ENCODE measurements at places on chromosomes 5 and 9.

- DNase-seq: no peak
Measured at GRCh38 chr9:89440951-89441654, 56.8 kb downstream of the SEMA4D start.

GRCh38 chr9:35907711-35908503, 1.4 kb upstream of the SPAAR start:
- DNase-seq: no peak

- DNase-seq: no peak
Measured at GRCh38 chr9:122364117-122364782, 6.6 kb upstream of the PTGS1 start.

DNA sequence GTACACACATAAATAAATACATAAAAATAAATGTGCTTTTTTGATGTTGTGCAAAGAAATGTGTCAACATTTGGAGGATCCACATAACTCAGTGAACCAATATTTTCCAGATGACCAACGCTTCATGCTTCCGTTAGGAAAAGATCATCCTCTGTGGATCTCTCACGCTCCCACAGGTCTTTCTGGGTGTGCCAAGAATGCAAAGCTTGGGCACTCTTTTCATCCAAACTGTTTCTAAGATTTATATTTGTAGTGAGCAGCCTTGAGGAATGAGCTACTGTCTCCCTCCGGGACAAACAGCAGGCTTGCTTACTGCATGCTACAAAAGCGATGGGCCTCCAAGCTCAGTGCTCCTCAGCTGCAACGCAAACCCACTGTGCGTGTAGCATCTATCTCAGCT, 46.2 kb upstream of the RUFY1 start:
- no peak for DNase-seq

DNA sequence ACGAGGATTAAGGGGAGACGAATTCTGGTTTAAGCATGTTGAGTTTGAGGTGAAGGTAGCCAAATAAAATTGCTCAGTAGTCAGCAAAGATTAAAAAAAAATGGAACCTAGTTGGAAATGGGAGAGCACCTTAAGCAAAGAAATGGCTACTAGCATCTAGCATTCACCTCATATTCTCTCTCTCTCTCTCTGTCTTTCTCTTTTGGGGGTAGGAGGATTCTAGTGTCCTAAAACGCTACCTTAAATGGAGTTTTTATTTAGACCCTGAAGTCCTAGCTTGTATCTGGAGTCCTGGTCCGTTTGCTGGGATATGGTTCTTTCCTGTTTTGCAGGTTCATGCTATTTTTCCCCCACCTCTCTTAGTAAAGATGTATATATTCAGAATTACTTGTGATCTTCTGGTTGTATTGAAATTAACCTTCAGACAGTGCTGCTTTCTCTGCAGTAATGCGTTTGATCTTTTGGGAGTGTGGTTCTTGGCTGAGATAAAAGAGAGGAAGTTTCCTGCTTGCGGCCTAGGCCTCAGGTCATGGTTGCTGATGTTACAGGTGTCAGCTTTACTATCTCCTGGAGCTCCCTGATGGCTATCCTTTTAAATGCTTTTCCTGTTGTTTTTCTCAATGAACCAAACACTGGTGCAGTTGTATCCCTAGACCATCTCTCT, 8.0 kb downstream of the TGFBR1 start:
- no peak for DNase-seq

DNA sequence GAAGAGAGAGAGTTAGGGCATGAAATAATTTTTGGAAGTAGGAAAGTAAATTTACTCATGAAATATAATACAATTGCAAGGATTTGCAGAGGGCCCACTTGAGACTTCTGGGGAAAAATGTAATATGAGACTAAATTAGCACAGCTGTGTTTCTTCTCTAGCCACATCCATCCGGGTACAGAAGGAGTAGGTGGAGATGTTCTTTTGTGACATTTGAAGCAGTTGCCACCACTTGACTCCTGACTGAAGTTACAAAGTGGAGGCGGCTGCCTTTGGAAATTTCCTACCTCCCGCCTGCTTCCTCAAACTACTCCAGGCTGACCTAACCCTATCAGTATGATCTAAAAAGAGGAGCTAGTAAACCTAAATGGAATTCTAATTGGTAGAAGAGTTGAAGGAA, 58.1 kb upstream of the SHISAL2B start:
- no peak for DNase-seq

DNA sequence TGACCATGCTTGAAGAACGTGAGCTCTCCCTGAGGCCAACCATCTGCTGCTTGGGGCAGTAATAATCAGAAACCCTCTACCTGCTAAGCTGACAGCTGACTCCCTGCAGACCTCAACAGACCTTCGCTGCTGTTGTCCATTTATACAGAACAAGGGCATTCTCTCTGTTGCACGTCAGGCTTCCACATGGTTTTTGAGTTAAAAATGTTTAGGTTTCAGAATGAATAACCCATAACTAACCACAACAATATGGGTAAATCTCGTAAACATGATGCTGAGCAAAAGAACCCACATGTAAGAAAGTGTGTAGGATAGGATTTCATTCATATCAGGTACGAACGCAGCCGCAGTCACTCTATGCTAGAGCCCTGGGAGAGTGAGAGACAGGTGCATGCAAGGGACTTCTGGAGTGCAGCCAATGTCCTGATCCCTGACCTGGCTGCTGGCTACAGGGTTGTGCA, 348.5 kb downstream of the MED10 start:
- no peak for DNase-seq

DNA sequence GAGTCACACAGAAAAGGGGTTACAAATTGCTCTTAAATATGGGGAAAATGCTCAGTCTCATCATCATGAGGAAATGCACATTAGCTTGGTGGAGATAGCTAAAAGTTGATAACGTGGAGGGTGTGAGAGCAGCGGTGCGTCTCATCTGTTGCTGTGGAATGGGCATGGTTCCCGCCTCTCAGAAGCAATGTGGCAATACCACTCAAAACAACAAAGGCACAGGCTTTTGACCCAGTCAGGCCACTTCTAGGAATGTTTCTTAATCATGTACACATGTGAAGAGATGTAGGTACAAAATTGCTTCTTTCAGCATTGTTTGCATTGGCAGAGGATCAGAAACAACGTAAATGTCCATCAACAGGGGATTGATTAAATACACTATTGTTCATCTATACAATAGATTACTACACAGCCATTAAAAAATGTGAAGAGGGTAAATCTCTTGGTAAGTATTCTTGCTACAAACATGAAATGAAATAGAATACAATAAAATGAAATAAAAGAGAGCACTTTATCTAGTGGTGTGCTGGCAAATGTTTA, 212.6 kb upstream of the MSX2 start:
- DNase-seq: no peak

GRCh38 chr5:8615142-8615858, 746.4 kb downstream of the MTRR start:
- DNase-seq: no peak

DNA sequence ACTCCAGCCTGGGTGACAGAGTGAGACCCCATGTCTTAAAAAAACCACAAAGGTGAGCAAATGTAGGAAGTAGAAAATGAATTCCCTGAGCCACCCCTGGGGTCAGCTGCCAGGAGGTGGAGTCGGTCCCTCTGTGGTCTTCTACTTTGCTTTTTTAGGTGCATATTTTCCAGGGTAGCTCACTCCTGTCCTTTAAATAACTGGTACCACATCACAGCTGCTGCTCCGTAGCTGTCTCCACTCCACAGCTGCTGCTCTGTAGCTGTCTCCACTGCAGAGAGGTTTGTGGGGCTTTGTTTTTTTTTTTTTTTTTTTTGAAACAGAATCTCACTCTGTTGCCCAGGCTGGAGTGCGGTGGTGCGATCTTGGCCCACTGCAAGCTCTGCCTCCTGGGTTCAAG, 8.9 kb downstream of the WDR5 start:
- no peak for DNase-seq

GRCh38 chr5:110441035-110441434, 285.4 kb downstream of the TMEM232 start:
- no peak for DNase-seq

DNA sequence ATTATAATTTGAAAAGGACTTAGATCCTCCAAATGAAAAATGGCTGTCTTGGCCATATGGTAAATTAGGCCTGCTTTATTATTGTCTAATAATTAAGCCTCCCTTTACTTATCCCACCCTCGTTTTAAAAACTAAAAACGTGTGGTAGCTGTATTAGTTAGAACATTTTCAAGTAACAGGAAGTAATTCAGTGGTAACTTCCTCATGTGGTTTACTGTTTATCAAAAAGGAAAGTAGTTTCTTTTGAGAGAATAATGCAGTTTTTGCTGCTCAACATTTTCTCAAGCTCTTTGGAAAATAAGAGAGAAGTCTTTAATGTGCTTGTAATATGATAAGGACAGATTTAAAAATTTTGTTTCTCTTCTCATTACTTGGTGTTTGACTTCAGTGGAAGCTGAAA, 26.0 kb downstream of the ZCCHC7 start:
- DNase-seq: no peak

DNA sequence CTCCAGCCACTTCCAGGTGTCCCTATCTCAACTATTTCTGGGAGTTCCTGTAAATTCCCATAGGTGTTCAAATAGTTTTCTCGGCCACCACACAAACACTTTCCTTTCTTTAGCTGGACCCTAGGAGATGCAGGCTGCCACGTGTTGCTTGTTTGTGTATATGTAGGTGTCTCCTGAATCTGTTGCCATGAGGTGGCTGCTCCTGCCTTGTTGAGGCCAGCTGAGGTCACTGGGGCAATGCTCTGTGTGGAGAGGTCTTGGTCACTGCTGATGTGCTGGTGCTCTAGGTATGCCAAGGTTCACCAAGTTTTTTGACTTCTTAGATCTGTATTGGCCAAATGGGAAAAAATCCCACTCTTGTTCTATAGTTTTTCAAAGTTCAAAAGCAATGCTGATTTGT, 132.5 kb upstream of the CHD1 start:
- no peak for DNase-seq

- no peak for DNase-seq
Measured at GRCh38 chr9:86983249-86983619, 35.9 kb upstream of the GAS1 start.

GRCh38 chr5:147830035-147830434, 1.4 kb downstream of the SPINK1 start:
- DNase-seq: no peak

DNA sequence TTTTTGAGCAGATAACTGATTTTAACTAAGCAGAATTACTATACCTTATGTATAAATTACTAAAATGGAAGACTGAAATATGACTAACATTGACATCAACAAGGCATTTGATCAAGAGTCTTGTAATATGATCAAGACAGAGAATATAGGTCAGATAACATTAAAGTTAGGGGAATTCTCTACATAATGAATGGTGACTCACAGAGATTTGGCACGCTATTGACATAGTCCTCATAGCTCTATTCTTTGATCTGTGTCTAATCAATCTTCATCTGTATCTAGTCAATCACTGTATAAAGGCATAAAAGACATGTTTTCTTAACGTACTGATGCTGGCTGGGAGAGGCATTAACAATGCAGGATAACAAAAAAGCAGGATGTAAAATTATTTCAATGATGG, 17.4 kb downstream of the ABITRAM start:
- DNase-seq: no peak

DNA sequence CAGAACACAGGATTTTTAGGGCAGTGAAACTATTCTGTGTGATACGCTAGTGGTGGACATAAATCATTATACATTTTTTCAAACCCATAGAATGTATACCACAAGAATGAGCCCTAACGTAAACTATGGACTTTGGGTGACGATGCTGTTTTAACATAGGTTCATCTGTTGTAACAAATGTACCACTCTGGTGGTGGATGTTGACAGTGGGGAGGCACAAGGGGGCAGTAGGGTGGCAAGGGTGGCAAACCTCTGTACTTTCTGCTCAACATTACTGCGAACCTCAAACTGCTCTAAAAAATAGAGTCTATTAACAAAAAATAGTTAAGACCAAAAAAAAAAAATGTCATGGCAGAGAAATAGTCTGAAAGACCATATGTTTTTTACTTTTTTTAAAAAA, 9.1 kb upstream of the MVB12B start:
- peak; percentile 16 for DNase-seq

DNA sequence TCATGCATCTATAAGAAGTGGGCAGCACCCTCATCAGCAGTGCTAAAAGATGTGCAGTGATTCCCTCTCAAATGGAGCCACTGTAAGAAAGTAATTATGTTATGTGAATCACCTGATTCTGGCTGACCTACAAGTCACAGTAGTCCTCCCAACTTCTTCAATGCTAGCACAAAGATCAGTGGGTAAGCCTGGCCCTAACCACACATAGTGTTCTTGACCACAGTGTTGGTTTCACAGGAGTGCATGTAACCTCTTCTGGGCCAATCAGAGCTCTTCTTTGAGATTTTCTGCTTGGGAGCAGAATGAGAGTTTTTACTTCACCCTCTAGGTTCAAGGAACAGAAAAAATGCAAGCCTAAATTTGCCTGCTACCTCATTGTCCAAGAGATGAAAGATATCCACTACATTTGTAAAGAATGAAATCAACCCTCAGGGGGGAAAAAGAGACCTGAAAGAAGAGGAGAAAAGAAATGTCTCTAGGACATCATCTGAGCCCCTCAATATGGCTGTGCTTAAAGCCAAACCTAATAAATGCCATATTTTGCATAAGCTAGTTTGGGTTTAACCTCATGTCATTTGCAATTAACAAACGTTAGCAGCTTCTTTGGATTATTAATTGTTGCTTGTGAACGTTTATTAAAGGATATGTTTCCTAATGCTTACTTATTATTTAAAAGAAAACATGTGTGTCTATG, 65.3 kb upstream of the ADRB2 start:
- no peak for DNase-seq

DNA sequence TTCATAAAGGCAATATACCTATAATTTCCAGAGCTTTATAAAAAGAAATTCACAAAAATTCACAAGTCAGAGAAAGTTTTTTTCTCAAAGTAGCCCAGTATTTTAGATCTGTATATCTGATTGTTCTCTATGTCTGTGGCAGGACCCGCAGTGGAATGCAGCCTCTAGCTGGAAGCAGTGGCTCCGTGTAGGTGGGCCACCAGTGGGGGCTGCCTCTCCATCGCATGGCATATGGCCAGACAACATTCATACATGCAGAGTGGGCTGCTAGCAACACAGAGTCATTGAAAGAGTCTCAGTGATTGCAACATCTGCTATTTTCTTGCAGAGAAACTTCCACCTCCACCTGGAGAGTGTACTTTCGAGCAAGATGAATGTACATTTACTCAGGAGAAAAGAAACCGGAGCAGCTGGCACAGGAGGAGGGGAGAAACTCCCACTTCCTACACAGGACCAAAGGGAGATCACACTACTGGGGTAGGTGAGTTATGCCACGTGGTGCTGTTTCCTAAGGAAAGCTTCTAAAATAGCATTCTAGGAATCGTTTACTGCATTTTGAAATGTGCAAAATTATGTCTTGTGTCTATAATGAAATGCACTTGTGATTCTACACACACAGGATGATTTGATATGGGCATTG, 88.5 kb upstream of the SMC5 start:
- DNase-seq: no peak

DNA sequence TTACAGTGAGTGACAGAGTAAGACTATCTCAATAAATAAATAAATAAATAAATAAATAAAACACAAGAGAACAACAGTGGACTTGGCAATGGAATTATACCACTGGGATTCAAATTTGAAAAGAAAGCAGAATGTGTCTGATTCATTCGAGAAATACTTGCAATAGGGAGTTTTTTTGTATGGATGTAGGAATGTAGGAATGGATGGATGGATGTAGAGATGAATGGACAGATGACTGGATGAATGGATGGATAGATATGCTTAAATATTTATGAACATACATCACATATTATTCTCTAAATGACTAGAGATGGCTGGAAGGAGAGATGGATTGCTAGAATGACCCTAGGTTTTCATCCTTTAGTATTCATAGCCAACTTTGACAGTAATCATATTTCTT, 22.0 kb upstream of the CEMIP2 start:
- DNase-seq: no peak

All from stimulated activated CD4-positive, alpha-beta T cell treated with anti-CD3 and anti-CD28 coated beads, Interleukin-2, amount 100 ng/mL, for 24 hours (primary cell).